ENCODE measurements at places on chromosomes 13 and 19. TPM values are rescaled to one million over a fixed set of nuclear protein-coding genes. Genes with fewer than 3 reads are reported as not detected.

FFAR3 gene
- polyA plus RNA-seq = not detected

PRKCSH gene
- polyA plus RNA-seq = 88.9 TPM

PNMA8A gene
- 0.26 TPM for polyA plus RNA-seq

HSH2D gene
- 0.03 TPM for polyA plus RNA-seq

JAK3 gene
- polyA plus RNA-seq = 0.15 TPM

LCP1 gene
- polyA plus RNA-seq = 1.2 TPM

CCNE1 gene
- polyA plus RNA-seq = 13.9 TPM

ZNF14 gene
- polyA plus RNA-seq = 1.2 TPM

KRTDAP gene
- not detected for polyA plus RNA-seq

BBC3 gene
- 1.4 TPM for polyA plus RNA-seq

SEMA6B gene
- polyA plus RNA-seq = 0.22 TPM

COG6 gene
- 13.8 TPM for polyA plus RNA-seq

GRIK5 gene
- polyA plus RNA-seq = 0.08 TPM

RFX1 gene
- polyA plus RNA-seq = 1.2 TPM

ZNF878 gene
- polyA plus RNA-seq = 0.05 TPM

LGI4 gene
- 0.16 TPM for polyA plus RNA-seq

OR7A5 gene
- 0.24 TPM for polyA plus RNA-seq

CASP14 gene
- 207 TPM for polyA plus RNA-seq

CYP4F12 gene
- 0.26 TPM for polyA plus RNA-seq

PRODH2 gene
- polyA plus RNA-seq = not detected

CAMSAP3 gene
- 5.4 TPM for polyA plus RNA-seq

SGCG gene
- not detected for polyA plus RNA-seq
